ENCODE measurements at places on chromosomes 2 and 18.

GRCh38 chr2:131039908-131040660, 53.2 kb downstream of the FAM168B start:
- peak; percentile 7 for DNase-seq

- no peak for DNase-seq
These were observed 40.7 kb upstream of the TMEM131 start for GRCh38 chr2:98036349-98037000.

DNA sequence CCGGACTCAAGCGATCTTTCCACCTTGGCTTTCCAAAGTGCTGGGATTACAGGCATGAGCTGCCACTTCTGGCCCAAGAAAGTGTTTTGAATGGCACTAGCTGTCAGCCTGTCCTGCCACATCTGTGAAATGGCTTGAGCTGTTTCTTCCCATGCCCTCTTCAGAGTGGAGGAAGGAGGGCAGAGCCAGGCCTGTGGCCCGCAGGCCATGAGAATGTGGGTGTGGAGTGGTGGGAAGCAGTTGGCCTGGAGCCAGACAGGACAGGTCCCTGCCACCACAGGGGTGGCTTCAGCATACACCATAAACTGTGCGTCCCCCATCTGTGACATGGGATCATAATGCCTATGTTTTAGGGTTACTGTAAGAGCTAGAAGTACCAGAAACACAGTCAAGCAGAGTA, 6.5 kb downstream of the SLC66A3 start:
- no peak for DNase-seq

DNA sequence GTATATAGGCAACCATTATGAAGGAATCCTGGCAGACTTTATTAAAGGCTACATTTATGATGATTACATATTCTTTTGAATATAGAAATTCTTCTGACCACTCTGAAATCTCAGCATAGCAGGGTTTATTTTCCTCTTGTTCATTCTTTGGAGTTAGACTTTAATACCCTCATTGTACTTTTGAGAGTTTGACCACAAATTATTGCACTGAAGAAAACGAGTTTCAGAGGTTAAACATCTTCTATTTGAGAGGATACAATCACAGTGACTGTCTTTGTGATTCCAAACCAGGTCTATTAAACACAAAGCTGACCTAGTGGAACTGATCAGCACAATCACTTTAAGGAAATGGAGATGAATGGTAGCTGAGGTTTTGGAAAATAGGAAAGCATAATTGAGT, 71.3 kb downstream of the XIRP2 start:
- no peak for DNase-seq

DNA sequence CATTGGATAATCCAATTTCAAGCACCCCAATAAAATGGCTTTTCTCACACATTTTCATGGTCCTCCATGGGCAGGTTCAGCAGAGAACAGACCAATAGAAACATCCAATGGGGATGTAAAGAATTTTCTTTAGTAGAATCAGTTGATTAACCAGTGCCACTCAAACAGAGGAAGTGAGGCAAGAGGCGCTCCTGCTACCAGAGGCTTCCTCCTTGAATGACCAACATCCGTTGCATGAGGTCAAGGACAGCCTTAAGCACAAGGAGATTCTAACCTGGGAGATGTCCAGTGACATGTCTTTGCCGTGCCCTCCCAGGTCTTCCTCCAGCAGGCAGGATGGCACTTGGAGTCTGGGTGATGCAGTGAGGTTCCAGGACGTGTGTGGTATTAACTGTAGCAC, 146.6 kb downstream of the PIEZO2 start:
- no peak for DNase-seq

- no peak for DNase-seq
These were observed 44.7 kb downstream of the PDK1 start for GRCh38 chr2:172600557-172601008.
